ENCODE measurements at places on chromosomes 4 and X.
A peak's percentile ranks its signal among the peaks of the same experiment; 100 is the strongest.

DNA sequence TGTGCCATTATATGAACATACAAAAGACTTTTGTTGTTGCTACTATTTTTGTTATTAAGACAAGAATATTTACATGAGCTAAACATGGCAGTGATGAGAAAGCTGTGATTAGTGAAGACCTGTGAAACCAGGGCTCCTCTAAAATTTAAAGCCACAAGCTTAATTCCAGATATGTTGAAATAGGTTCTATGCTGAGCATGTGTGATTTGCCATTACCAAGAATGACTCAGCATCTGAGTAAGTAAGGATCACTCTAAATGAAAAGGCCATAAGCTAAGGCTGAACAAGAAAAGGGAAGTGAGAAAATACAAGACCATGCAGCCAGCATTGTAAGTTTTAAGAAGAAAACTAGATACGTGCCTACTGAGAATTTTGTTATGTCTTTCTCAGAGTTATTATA is 75.9 kb upstream of the CAMK2D start:
- peak; percentile 50 for DNase-seq

DNA sequence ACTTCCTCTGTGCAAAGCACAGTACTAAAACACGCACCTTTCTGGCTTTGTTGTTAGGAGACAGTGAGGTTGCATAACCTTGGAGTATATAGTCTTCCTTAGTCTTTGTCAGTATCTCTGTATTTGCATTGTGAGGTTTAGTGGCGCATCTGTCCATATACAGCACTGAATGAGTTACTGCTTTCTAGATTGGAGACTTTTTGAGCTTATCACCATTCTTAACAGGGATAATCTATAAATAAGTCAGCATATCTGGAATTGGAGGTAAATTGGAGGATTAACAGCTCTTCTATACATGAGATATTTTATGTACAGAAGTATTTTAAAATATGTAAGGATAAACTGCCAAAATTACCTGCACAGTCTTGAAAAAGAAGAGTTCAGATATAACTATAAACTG is 4.3 kb downstream of the FHDC1 start:
- no peak for DNase-seq

DNA sequence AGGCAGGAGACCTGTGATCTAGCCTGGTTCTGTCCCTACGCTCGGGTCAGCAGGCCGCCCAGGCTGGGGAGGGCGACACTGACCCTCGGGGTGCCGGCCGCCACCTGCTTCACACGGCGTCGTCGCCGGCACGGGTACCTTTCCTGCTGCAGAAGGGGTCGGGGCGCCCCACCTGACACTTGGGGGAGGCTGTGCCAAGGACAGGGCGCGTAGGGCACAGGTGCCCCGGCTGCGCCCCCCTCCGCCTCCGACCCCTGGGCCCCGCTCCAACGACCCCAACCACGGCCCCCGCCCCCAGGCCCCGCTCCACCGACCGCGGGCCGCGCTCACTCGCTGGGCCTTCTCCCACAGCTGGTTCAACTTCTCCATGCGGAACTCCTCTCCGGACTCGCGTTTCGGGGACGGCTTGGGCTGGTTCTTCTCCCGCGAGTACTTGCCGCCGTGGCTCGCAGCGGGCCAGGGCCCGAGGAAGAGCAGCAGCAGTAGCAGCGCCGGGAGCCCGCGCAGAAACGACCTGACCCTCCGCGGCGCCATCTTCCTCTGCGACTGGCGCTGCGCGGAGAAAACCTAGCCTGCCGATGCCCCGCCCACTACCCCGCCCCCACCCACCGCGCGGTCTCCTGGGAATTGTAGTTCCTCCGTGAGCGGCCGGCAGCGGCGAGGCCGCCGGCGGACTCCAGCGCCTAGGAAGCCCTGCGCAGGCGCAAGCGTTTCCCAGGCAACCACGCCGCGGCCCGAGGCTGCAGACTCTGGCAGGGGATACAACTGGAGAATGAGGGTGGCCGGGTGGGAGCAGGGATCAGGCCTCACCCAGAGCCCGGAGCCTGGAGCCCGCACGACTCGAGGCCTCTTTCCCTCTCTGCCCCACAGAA is at the start of gene LRPAP1:
Gene LRPAP1, minus strand, starts transcription at position 544 of the 872 bp plus-strand sequence. Its CDS starts 10 bp downstream, at position 534.
- DNase-seq = peak; percentile 64

- no peak for DNase-seq
Measured at GRCh38 chr4:110865611-110866259, 242.9 kb upstream of the PITX2 start.

GRCh38 chr4:24781999-24782745 is 13.2 kb upstream of the SOD3 start:
- no peak for DNase-seq

GRCh38 chrX:69503228-69503781 is 821 bp upstream of the NALF2 start:
- DNase-seq = no peak

DNA sequence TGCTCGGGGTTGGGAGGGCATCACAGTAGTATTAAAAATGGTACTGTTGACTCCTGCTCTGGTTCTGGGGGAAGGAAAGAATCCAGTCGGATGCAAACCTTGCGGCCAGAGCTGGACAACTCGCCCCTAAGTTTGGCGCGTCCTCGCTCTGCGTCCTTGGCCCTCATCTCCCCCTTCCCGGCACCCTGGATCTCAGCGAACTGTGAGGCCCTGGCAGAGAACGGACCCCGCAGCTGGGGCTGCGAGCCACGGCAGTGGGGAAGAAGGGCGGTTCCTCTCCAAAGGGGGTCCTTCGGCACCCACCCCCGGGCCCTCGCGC is 14.0 kb downstream of the ARHGEF6 start:
- DNase-seq = no peak

GRCh38 chr4:21802406-21802805 is 146.2 kb downstream of the KCNIP4 start:
- DNase-seq = no peak

DNA sequence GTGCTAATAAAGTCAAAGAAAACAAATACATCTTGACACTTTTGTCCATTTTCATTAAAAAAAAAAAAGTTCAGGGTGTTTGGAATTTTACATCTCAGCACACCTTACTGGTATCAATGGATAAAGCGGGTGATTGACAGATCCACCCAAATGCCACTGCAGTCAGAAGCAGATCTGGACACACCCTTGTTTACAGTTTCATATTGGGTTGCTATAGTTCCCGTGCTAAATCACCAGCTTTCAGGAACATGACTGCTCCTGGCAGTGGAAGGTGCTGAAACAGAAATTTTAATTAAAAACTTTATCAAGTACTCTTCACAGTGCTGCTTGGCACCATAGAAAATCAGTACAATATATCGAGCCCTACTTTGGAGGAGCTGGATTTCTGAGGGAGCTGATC is 116.3 kb downstream of the STOX2 start:
- no peak for DNase-seq

DNA sequence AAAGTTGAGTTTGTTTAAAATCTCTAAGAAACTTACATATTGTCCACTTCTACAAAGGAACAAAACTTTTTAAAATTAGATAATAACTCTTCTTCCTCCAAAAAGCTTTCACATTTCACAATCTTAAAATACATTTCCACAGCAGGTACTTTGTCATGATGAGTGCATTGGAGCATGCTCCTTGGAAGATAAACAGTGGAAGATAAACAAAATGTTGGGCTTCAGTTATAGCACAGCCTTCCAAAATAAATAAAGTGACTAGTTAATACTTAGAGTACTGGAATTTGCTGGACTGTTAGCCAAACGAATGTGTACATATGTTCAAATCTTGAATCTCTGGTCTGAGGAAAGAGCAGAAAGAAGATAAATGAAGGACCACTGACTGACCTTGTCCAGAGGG is 54.9 kb upstream of the PDE5A start:
- peak; percentile 31 for DNase-seq

DNA sequence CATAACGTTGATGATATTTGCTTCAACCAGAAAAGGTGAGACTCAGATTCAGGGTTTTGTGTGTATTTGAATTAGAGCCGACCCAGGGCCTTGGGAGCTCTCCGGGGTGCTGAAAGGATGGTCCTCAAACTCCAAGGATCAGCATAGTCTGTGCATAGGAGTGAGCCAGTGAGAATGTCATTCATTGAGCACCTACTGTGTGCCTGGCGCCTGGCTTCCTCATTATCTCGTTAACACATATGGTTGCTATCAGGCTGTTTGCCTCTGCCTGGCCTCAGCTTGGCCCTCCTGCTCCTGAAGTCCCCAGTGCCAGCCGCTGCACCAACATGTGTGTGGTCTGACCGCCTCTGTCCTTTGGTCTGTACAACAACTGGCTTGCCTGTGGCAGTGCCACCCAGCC is 25.1 kb upstream of the JAKMIP1 start:
- DNase-seq = no peak

DNA sequence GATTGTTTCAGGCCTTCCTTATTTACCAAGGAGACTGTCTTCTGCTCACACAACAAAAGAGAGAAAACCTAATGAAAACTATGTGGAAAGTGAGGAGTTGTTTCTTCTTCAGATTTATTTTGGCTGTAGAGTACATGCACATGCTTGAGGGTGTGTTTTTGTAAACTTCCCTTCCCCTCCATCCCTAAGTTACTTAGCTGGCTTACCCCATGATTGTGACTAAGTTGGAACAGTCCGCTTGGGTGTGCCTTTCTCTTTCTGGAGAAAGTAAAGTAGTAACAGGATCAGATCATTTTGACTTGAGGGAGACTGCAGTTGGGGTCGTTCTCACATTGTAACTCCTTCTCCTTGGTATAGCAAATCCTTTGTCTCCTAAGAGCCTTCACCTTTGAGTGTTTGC is 155.9 kb downstream of the RTL9 start:
- no peak for DNase-seq

- no peak for DNase-seq
Measured at GRCh38 chr4:64399313-64400109, 9.7 kb downstream of the TECRL start.

GRCh38 chr4:141177171-141177570 is 43.5 kb upstream of the ZNF330 start:
- no peak for DNase-seq

DNA sequence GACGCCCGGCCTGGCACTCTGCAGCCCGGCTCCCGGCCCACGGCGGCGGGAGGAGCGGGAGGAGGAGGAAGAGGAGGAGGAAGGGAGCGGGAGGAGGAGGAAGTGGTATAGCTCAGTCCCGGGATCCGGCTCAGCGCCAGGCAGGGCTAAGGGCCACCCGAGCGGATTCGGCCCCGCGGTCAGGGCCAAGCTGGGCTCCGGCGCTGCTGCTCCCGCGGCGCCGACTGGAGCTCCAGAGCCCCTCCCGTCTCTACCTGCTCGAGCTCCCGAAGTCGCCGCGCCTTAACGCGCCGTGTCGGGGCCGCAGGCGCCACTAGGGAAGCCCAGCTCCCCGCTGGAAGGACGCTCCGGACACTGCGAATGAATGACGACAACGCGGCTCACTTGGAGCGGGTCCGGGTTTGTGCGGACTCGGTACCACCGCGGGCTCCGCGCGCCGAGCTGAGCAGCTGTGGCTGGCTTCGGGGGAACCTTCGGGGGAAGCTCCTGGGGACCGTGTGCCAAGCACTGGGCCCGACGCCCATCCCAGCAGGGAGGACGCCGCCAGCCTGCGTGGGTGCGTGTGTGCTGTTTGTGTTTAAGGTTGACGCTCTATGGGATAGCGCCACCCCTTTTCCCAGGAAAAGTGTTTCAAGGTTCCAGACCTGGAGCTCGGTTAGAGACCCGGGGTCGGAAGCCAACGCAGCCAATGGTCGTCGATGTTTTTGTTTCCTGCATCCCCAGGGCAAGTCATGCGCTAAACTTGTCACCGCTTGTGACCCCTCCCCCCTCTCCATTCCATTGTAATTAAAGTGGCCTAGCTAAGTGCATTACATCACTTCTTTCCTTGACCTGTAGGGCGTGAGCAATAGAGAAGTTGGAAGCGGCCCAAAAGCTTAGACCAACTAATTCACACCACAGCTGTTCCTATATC is at the start of gene TBC1D9:
Gene TBC1D9, minus strand, starts transcription at position 67 of the 913 bp plus-strand sequence. CDS start 340 bp downstream, outside the sequence.
- no peak for DNase-seq

- DNase-seq = no peak
Measured at GRCh38 chr4:109411964-109412363, 21.7 kb upstream of the SEC24B start.

DNA sequence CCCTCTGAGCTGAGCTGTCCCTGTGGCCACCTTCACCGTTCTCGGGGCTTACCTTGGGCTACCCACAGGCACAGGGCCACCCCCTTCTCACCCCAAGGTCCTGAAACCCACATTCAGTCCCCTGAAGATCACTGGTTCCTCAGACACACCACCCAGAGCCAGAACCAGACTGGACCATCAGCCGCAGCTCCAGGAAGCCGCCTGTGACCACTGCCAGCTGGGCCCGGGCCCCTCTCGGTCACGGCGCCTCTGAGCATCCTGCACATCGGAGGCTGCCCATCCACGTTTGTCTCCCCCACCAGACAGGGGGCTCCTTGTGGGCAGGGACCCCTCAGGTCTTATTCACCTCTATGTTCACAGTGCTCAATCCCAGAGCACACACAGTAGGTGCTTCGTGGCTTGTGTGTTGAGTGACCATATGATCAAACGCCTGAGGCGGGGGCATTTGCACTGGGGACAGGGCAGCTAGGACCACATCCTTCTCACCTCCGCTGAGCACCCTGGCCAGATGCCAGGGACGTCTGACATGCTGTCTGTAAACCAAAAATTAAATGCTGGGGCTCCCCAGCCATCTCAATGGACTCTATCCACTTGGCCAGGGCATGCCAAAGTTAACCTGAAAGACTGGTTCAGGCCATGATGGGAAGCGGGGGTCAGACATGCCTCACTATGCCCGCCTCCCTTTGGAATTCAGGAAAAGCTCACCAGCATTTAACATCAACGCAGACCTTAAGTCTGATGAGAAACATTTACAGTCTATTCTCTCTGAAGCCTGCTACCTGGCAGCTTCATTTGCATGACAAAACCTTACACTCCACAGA is 109.4 kb upstream of the AFAP1 start:
- no peak for DNase-seq

GRCh38 chr4:81421346-81422218 is 50.1 kb downstream of the RASGEF1B start:
- DNase-seq = no peak

GRCh38 chr4:170581322-170581721 is 491.6 kb upstream of the AADAT start:
- no peak for DNase-seq

- no peak for DNase-seq
Measured at GRCh38 chr4:87011340-87012034, 76.7 kb downstream of the AFF1 start.

GRCh38 chr4:151641167-151641566 is 119.6 kb downstream of the GATB start:
- DNase-seq = peak; percentile 40

GRCh38 chr4:40672528-40673522 is 43.2 kb upstream of the RBM47 start:
- peak; percentile 54 for DNase-seq

GRCh38 chr4:137526681-137527080 is 5.6 kb downstream of the PCDH18 start:
- DNase-seq = no peak

GRCh38 chr4:93829820-93830687 is 1.5 kb downstream of the ATOH1 start:
- no peak for DNase-seq
